Hematopoietic multipotent progenitor cell treated with erythropoietin and hydrocortisone succinate and interleukin-3 and kit ligand, for 15 days (in vitro differentiated cells): ENCODE measurements at places on chromosomes 6 and 20.

GRCh38 chr6:137039010-137039409 lies 5.8 kb downstream of the IL20RA start:
- DNase-seq, result no peak

GRCh38 chr6:106477790-106478189 lies 117.3 kb downstream of the CRYBG1 start:
- no peak for DNase-seq

- DNase-seq, result no peak
Observed at GRCh38 chr20:8291200-8291599, 159.1 kb downstream of the PLCB1 start.

GRCh38 chr6:170095273-170095981 lies 195.5 kb downstream of the DLL1 start:
- no peak for DNase-seq

DNA sequence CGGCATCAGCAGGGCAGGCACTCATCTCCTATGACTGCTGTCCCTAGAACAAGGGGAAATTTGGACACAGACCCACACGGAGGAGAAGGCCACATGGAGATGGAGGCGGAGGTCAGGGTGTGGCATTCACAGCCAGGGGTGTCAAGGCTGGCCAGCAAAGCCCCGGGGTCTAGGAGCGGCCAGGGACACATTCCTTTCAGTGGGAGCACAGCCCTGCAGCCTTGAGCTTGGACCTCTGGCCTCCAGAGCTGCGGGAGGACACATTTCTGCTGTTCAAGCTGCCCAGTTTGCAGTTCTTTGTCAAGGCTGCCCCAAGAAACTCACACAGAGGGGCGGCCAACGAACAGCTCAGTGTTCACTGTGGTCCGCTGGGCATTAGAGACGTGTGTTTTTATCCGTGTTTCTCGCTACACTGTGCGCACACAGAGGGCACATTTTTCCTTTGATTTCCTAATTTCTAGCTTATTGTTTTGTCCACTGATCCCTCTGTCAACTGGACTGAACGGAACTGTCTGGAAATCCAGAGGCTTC lies 93.4 kb upstream of the MPC1 start:
- DNase-seq, result no peak

GRCh38 chr6:115663681-115664080 lies 397.0 kb downstream of the FRK start:
- no peak for DNase-seq

DNA sequence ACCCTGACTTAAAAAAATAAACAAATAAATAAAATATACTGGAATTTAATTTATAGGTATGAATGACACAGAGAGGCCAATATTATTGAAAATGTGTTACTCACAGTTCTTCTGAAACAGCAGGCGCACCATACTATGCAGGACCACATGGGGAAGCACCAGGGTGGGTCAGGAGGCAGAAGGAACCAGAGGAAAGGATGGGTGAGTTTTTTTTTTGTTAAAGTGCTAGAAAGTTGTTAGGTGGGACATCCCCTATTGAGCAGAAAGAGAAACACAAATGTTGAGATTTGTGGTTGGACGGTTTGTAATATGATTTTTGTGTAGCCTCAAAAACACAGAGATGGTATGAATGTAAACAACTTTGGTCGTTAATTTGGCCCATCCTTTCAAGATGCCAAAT lies 26.0 kb downstream of the PTPRA start:
- no peak for DNase-seq

- no peak for DNase-seq
Observed at GRCh38 chr6:92139601-92140000, 1279.8 kb downstream of the EPHA7 start.

DNA sequence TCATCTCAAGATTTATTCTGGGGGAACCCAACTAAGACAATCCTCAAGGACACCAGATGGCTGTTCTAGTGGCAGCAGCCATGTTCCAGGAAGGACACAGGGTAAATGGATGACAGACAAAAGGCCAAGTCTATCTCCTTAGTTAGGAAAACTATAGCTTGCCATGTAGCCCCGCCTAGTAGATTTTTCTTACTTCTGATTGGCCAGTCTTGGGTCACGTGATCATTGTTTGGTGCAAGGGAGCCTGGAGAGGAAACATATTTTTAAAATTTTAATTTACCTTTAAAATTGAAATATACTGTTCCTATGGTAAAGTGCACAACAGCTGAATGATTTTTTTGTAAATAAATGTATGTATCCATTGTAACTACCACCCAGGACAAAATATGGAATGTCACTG lies 4.4 kb upstream of the KCNS1 start:
- DNase-seq, result no peak

GRCh38 chr20:23407781-23408464 lies 13.4 kb downstream of the NAPB start:
- DNase-seq, result no peak

DNA sequence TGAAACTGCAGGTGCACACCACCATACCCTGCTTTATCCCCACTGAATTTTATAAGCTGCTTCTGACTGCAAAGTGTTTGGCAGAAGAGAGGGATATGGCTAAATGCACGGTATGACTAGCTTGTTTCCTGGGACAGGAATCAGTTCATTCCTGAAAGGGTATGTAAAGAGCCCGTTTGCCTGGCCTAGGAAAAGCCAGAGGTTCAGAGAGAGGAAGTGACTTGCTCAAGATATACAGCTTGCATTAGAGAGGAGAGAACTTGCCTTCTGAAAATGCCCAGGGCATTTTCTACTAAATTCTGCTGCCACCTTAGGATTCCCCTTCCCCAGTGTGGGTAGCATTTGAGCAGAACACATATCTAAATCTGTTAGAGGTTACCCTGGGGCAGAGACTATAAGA lies 683 bp upstream of the GCNT2 start:
- no peak for DNase-seq

DNA sequence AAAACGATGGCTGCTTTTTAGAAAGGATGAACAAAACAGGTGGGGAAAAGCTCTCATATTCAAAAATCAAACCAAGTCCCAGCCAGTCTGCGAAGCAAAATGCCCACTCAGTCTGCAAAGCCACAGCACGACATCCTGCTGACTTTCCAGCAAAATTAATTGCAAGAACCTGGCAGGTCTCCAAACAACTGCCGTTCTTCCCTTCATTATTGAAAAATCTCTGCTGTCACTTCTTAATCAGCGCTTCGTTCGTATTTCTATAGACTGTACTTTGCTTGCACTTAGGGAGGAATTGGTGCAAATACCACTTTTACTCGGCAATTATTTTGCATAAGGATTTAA lies 222.4 kb downstream of the CBLN4 start:
- DNase-seq, result no peak

GRCh38 chr20:11091511-11091910 lies 417.7 kb upstream of the JAG1 start:
- DNase-seq, result no peak

DNA sequence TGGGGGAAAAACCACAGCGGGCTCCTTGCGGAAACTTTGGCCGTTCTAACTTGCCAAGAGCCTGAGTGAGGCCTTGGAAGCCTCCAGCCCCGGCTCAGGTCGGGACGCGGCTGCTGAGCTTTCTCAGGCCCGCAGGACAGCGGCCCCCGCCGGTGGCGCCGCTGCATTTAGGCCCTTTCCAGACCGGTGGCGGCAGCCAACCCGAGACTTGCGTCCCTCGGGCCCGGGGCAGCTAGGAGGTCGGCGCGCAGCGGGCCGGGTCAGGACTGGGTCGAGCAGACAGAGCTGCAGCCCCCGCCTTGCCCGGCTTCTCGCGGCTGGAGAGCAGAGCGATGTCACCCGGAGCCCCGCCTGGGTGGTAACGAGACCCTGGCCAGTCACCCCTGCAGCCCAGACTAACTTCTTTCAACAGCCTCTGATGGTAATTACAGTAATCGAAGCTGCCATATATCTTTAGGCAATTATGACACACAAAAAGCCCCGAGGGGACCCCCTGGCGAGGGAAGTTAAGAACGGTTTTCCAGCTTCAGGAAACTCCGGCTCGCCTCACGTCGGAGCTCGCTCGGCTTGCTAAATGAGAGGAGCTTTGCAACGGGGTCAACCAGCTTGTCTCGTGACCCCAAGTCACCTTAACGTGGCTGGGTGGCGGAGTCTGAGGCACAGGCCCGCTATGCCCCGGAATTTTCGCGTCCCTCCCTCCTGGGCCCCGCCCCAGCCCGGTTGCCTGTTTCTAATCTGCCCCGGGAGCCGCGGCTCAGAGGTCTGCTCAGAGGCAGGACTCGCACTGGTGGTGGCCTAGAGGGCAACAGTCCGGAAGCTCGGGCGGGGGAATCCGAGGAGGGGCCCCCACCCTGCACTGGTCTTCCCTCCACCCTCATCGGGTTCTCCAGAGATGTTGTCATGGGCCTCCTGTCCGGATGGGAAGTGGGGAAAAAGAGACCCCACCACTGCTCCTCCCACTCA lies 3.0 kb downstream of the NR2E1 start:
- DNase-seq, result no peak

DNA sequence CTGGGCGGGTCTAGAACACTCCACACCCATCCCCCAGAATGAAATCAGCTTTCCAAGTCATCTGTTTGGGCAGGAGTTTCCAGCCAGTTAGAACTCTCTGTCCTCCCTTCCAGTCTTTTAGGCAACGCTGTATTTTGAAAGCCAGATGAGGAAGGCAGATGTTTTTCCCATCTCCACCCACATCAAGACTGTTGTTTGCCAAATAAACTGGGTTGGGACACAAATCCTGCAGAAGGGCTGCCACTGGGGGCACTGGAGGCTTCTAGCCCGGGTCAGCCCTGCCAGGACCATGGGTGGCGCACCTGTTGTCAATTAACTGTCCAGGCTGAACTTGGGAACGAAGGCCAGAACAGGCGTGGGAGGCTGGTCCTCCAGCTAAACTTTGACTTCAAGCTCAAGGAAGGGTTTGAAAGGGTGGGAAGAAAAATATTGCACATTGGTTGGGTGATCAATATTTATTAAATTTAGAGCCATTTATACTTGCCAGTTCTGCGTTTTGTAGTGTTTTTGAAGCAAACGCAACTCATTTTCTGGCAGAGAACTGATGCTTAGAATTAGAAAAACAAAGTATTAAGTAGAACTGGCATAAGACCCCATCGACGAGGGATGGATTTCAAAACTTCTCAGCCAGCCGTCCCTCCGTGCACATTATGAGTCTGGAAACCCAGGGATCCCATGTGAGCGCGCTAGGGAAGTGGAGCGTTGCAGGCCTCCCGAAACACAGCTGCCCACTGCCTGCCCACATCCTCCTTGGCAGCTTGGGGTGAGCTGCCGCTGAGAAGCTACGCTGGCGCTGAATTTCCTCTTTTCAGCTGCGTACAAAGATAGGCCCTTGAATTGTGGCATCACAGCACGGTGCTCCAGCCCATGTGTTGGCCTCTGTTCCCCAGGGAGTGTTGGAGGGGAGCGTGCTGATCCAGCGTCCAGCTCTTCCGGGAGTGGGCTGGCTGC lies 297.4 kb downstream of the QKI start:
- DNase-seq, result no peak

DNA sequence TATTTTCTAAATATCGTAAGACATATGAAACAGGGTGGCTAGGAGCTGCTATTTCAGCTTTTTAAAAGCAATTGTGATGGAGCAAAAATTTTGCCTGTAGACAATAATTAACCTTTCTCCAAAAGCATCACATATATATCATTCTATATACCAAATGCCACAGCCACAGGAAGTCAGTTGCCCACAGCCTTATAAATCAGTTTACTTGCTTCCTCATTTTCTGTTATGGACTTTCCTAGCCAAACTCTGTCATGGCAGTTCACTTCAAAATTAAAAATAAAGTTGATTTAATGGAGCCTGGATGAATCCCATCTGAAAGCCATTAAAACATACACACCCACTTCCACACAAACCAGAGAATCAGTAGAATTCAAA lies 93.4 kb upstream of the NHSL1 start:
- no peak for DNase-seq

DNA sequence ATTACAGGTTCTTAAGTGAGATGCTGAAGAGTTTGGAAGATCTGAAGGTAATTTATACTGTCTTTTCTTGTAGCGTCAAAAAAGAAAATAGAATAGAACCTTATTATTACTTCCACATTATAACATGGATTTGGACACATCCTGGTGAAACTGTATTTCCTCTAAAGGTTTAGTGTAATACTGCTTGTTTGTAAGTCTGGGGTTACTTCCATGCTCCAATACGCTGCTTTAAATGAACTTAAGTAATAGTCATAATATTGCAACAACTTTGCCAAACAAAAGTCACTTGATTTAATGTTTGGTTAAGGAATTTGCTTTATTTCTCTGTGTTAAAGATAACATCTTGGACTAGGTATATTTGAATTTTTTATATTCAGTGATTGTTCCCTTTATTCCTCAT lies 11.5 kb upstream of the SNRNP48 start:
- DNase-seq, result no peak

DNA sequence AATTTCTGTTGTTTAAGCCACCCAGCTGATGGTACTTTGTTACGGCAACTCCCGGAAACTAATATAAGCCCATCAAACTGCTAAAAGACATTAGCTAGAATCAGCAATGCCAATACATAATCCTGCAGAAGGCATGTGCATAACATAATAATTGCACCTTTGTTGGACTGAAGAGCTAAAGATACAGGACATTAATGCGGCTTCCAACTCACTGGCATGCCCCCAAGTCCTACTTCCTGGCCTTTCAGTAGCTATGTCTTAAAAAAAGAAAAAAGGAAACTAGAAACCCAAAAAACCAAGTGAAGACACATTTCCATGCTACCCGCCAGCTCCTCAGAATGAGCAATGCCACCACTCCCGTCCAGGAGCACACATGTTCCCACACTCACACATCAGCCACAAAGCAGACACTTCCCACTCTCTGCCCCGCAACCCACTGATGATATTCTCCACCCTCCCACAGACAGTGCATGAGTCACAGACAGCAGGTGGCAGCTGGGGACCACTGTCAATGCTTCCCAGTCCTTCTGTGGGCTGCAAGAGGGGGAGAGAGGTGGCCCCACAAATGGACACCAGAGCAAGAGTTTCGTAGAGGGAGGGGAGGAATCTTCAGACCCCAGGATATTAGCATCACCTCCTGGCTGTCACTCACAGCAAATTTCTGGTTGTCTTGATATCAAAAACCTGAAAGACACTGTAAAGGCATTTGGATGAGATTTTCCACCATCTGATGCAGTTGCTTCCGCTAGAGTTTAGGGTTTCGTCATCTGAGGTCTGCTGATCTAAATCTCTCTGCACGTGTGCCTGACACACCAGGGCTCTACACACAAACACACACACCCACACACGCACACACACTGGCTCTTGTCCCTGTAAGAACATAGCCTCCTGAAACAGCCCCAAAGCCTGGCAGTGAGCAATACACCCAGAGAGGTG lies 32.8 kb downstream of the GFOD1 start:
- peak; percentile 42 for DNase-seq

- DNase-seq, result no peak
Observed at GRCh38 chr6:92495242-92495641, 924.1 kb downstream of the EPHA7 start.

- DNase-seq, result peak; percentile 37
Observed at GRCh38 chr6:149357726-149358538, 40.4 kb downstream of the TAB2 start.

- no peak for DNase-seq
Observed at GRCh38 chr6:123632641-123633040, 4.1 kb downstream of the TRDN start.
